ENCODE measurements at places on chromosomes 7 and 10. TPM values are rescaled to one million over a fixed set of nuclear protein-coding genes. Genes with fewer than 3 reads are reported as not detected.

GRCh38 chr10:48496831-48497779 lies 107.8 kb downstream of the ARHGAP22 start:
- no peak for DNase-seq

GRCh38 chr7:158388928-158389327 lies 198.7 kb downstream of the PTPRN2 start:
- no peak for DNase-seq

ARMS2 gene
- not detected for total RNA-seq

MCM10 gene
- total RNA-seq = 2.2 TPM

DNA sequence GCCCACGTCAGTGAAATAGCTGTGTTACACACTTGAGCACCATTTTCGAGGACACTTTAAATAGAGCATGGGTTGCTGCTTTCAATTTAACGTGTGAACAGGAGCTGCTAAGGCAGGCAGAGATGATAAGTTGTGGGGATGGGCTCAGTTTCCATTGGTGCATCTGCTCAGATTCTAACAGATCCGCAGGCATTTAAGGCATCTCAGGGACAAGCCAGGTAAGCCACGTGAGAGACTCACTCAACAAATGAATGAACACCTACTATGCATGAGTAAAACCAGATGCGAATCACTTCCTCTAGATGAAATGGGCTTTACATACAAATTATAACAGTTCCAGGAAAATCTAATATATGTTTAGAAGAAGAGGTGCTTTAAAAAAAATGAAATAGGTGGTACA lies 34.6 kb downstream of the PLXNA4 start:
- no peak for DNase-seq

DNA sequence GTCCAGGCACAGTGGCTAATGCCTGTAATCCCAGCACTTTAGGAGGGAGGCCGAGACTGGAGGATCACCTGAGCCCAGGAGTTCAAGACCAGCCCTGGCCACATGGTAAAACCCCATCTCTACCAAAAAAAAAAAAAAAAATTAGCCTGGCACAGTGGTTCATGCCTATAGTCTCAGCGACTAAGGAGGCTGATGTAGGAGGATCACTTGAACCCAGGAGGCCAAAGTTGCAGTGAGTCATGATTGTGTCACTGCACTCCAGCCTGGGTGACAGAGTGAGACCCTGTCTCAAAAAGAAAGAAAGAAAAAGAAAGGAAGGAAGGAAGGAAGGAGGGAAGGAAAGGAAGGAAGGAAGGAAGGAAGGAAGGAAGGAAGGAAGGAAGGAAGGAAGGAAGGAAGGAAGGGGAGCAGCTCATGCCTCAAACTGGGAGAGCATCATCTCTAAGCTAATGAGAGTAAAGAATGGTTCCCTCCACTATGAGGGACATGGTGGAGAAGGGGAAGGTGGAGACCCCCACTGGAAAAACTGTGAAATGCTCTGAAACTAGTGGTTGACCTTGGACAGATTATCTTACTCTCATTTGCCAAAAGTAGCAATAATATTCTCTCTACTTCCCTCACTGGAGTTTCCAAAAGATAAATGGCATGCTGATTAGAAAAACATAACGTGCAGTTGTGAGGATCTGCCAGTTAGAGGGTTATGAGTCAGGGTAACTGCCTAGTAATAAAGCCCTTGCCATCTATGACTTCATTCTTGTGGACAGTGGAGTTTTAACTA lies 16.8 kb downstream of the GIMAP5 start:
- no peak for DNase-seq

DNA sequence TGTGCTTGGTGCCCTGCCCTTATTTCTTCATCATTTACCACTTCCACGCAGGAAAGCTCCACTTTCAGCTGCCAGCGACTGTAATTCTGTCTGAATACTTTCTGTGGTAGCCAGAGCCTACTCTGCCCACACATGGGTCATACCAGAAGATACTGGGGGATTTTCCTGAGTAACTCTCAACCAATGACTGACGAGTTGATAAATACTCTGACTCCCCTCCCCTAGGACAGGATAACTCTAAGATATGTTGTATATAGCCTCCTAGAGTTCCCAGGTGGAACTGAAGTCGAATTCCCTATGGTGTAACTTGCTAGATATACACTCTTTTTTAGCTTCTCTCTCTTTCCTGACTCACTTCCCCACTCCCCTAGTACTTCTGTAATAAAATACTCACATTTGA lies 29.8 kb downstream of the SEM1 start:
- DNase-seq = no peak

SGPL1 gene
- 31.1 TPM for total RNA-seq

FKBP6 gene
- total RNA-seq = not detected

DNA sequence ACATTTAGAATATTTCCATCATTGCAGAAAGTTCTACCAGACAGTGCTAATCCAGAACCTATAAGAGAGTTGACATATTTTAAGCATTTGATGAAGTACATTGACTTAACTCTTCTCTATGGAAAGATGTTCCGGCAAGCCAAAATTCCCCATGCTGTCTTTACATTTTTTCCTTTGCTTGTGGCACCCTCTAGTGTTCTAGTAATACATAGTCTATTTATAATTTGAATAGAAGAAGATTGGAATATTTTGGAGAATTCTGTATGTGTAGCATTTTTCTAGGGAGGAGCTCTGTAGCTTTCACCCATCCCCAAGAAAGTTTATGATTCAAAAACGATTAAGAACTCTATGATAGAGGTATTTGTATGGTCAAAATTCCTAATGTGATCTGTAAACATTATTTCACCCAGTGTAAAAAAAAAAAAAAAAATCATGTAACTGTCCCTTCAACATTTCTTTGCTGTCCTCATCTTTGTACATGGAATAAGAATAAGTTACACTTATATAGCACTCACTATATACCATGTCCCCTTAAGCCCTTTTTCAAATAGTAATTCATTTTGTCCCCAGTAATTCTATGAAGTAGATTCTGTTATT lies 33.2 kb downstream of the NRF1 start:
- no peak for DNase-seq

TMEM273 gene
- 46.1 TPM for total RNA-seq

GRCh38 chr7:17787257-17787656 lies 153.0 kb downstream of the SNX13 start:
- no peak for DNase-seq

STEAP1B gene
- total RNA-seq = not detected

DNA sequence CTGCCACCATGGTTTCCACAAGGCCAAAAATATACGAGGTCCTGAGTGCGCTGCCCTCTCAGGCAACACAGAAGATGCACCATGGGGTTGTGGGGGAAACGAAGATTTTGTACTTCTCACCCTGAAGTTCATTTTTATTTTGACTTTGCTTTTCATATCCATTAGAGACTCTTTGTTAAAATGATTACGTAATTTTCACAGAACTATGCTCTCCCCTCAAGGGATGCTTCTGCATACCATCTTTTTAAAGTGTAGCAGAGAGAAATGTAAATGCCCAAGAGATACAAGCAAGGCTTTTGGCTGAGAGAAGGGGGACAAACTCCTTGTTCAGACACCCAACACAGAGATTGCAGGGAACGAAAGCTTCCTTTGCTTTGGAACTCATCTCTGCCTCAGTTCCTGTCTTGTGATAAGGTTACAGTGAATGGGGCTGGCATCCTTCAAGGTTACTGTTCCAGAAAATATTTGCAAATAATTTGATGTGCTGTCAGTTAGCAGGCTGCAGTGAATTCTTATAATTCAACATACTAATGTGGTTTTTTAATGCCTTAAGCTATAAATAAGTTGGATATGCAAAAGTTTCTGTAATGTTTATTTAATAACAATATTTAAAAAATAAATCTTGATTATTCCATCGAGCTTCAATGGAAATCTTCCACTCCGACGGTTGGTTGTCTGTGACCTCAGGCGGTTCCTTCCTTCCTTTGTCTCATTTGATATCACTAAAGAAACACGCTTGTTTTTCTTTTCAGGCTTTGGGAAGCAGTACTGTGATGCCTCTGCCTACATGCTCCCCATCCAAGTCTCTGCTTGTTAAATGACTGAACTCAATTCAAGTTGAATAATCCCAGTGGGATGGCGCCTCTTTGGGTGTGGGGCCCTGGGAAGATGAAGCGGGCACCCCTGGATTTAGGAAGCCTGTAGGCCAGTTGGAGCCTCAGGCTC lies 209.3 kb upstream of the CTBP2 start:
- no peak for DNase-seq

- no peak for DNase-seq
These were observed 102.6 kb upstream of the LYZL1 start for GRCh38 chr10:29186221-29186620.

GRCh38 chr10:89518108-89518507 lies 17.3 kb downstream of the SLC16A12 start:
- DNase-seq = no peak

- peak; percentile 90 for DNase-seq
These were observed 55.9 kb downstream of the UPF2 start for GRCh38 chr10:11986593-11987216.

DNA sequence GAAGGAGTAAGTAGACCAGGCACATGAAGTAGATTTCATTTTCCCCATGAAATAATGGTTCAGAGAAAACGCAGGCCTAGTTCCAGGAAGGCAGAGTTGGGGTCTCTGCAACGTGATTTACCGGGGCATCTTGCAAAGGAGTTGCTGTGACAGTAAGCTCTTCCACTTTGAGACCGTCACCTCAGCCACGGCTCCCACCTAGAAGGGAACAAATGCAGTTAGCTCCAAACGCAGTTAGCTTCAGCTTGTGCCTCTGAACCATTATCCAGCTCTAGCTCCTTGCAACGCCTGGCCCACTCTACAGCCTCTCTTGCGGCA lies 7.0 kb upstream of the MYO1G start:
- no peak for DNase-seq

DNA sequence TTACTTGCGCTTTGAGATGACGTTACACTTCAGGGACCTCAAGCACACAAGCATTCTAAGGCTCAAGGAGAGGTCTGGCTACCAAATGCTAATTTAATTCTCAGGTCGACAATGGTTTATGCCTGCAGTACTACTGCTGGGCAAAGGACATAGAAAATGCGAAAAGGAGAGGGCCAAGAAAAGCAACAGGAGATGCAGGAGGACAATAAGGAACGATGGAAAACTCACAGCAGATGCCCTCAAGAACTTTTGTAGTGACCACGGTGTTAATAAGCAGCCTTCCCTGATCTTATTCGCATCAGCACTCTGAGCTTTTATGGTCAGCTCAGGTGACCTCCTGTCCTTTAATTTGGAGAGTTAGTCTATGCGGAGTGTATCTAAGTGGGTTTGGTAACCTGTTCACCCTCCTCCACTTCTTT lies 146.3 kb downstream of the GPR85 start:
- no peak for DNase-seq

- DNase-seq = no peak
These were observed 173.1 kb downstream of the KIAA1217 start for GRCh38 chr10:24382045-24382444.

GRCh38 chr10:61663466-61663865 lies 737 bp downstream of the CABCOCO1 start:
- no peak for DNase-seq

GRCh38 chr10:131546086-131546810 lies 234.7 kb upstream of the TCERG1L start:
- no peak for DNase-seq

DNA sequence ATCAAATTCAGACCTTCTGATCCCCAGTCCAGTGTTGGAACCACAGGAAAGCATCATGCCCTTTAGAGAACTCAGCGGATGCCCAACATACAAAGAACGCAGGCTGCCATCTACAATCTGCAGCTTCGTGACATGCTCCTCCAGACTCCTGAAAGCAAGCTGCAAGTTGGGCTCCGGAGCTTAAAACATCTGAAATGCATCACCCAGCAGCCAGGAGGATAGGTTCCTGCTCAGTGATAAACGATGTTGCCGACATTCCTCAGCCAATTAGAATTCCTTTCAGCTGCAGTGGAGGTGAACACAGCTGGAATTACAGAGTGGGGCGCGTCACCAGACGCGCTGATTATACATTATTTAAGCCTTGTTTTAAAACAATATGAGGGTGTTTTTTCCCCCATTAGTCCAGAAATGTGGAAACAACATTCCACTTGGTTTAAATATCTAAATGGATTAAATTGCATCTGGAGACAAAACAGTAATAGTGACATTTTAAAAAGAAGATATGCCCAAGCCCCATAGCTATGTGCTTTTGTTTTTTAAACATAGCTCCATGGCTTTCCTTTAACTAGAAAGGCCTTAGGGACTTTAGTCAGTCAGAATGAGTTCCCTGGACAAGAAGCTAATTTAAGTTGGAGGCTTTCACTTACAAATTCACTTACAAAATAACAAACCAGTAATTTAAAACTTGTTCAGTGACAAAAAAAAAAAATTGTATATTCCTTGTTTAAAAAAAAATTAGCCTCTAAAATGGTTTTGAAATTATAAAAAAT lies 6.3 kb downstream of the SMURF1 start:
- DNase-seq = no peak

GRCh38 chr10:127977357-127978009 lies 70.6 kb downstream of the PTPRE start:
- DNase-seq = no peak

CYP2W1 gene
- not detected for total RNA-seq

DNA sequence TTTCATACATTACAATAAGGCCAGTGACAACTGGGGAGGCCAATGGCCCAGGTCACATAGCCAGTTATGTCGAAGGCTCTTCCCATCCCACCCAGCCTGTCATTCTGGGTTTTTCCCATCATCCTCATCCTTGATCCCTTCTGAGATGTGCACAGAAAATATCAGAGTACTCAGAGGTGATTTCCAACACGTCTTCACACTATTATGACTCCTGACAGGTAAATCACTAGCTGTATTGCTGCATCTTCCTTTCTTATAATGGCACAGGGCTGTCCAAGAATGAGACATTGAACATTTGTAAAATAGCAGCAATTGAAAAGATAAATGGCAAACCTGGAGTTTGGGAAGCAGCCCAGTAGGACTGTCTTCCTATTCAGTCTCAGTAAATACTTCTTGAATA lies 159.9 kb downstream of the PLXNA4 start:
- no peak for DNase-seq

GRCh38 chr7:31856337-31856736 lies 169.3 kb downstream of the PPP1R17 start:
- DNase-seq = no peak

DNA sequence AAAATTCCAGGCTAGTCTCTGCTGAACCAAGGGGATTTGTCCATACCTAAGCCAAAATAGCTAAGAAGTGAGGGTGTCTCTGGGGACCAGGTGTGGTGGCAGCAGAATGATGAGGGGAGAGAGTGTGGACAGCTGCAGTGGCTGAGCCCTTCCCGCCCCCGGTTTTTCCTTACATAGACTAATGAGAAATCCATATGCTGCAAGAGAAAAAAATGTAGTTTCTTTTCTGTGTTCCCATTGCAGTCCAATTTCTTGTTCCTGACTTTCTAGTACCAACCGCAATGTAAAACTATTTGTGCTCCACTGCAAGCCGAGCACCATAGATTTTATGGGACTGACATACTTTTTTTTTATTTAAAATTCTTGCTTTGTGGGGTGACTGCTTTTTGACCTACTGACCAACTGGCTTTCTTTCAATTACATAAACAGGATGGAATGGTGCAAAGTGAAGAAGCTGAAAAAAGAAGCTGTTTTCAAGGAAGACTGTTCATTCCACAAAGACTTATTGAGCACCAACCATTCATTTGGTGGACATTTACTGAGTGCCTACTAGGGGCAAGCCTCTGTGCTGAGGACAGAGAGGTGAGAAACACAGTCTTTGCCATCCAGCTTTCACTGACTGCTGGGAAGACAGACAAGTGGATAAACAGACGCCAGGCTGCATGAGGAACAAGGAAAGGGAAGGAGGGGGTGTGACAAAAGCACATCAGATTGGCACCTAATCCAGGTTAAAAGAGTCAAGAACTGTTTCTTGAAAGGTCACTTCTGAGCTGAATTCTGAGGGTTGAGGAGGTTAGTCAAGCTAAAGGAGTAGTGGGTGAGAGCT lies 9.8 kb downstream of the CEP41 start:
- DNase-seq = no peak

GRCh38 chr10:51815723-51816122 lies 116.3 kb upstream of the CSTF2T start:
- DNase-seq = no peak

POLR2J gene
- 19.4 TPM for total RNA-seq

CYP2C9 gene
- total RNA-seq = not detected
